Hippocampal formation (tissue), 2 donors: ENCODE measurements at places on chromosomes 7 and 10.

- no peak for DNase-seq
These were observed 62.0 kb downstream of the SLIT1 start for GRCh38 chr10:97123765-97124164.

- DNase-seq: no peak
These were observed 129.2 kb downstream of the SORBS1 start for GRCh38 chr10:95431900-95432342.

GRCh38 chr7:84238596-84238995, 44.0 kb upstream of the SEMA3A start:
- DNase-seq: no peak

DNA sequence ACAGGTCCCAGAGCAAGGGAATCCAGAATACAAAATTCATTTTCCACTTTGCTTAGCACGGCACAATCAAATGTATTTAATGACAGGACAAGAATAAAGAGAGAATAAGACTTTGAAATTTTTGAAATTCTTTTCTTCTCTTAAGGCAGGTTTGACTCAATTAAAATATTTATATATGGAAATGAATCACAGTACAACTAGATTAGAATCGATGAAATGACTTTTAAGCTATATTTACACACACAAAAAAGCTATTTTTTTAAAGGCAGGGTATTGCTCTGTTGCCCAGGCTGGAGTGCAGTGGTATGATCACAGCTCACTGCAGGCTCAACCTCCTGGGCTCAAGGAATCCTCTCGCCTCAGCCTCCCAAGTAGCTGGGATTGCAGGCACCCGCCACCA, 265.4 kb upstream of the SLC26A5 start:
- no peak for DNase-seq

GRCh38 chr10:68088740-68089139, 13.7 kb upstream of the HERC4 start:
- DNase-seq: no peak
